Regular cardiac myocyte (primary cell): ENCODE measurements at places on chromosomes 2 and 18. TPM values are rescaled to one million over a fixed set of nuclear protein-coding genes. Genes with fewer than 3 reads are reported as not detected.

The VWC2L gene
- total RNA-seq: not detected in 2 replicates

The STPG4 gene
- under 0.01 and 0.56 TPM in 2 replicates for total RNA-seq

The PLCL1 gene
- 7.3 and 12.3 TPM in 2 replicates for total RNA-seq

The GKN2 gene
- total RNA-seq: not detected in 2 replicates

The NEU2 gene
- not detected in 2 replicates for total RNA-seq

The C2orf69 gene
- total RNA-seq: 14.4 and 17.3 TPM in 2 replicates

The DOK6 gene
- total RNA-seq: 0.77 and 3.7 TPM in 2 replicates

The COL3A1 gene
- total RNA-seq: 1,261 and 4,792 TPM in 2 replicates

The CCDC102B gene
- 38.7 and 46.2 TPM in 2 replicates for total RNA-seq

The PTPRM gene
- 19.9 and 72.4 TPM in 2 replicates for total RNA-seq

The CCDC195 gene
- total RNA-seq: not detected in 2 replicates

The PER2 gene
- 1.3 and 2.3 TPM in 2 replicates for total RNA-seq

The ACADL gene
- under 0.01 TPM in 1 of 2 replicates, not detected in the other for total RNA-seq

The RGPD4 gene
- total RNA-seq: under 0.01 TPM in 1 of 2 replicates, not detected in the other

The AGXT gene
- total RNA-seq: not detected in 2 replicates

The ACVR1C gene
- 0.58 and 0.85 TPM in 2 replicates for total RNA-seq

The REEP1 gene
- under 0.01 and 0.28 TPM in 2 replicates for total RNA-seq

The PROKR1 gene
- total RNA-seq: not detected in 2 replicates

The ASAP2 gene
- total RNA-seq: 44.5 and 59.2 TPM in 2 replicates

The PKDCC gene
- total RNA-seq: 25.1 and 64.5 TPM in 2 replicates

The HS1BP3 gene
- total RNA-seq: 12.8 and 29.0 TPM in 2 replicates

The ST6GAL2 gene
- total RNA-seq: under 0.01 TPM in 2 replicates

The ANKRD30B gene
- total RNA-seq: 0.96 and 4.5 TPM in 2 replicates

The MROH2A gene
- not detected in 2 replicates for total RNA-seq

The FSIP2 gene
- under 0.01 and 0.19 TPM in 2 replicates for total RNA-seq

The DAW1 gene
- total RNA-seq: 24.2 and 31.6 TPM in 2 replicates
